Stimulated activated CD8-positive, alpha-beta memory T cell treated with anti-CD3 and anti-CD28 coated beads, Interleukin-15, amount 100 ng/mL, for 48 hours (primary cell): ENCODE measurements at places on chromosomes 12 and 14.

GRCh38 chr12:114090211-114090610, 124.1 kb upstream of the RBM19 start:
- no peak for DNase-seq

GRCh38 chr14:31834616-31835015, 242.5 kb upstream of the ARHGAP5 start:
- no peak for DNase-seq

GRCh38 chr14:61321385-61322010, at the start of gene PRKCH:
PRKCH (plus strand) TSS chr14:61321579; CDS start chr14:61322102, 523 bp downstream.
- peak; percentile 74 for DNase-seq

GRCh38 chr14:85948153-85948552, 418.2 kb downstream of the FLRT2 start:
- DNase-seq = no peak

GRCh38 chr14:66432334-66432733, 53.8 kb upstream of the CCDC196 start:
- no peak for DNase-seq

- no peak for DNase-seq
These were observed 113.2 kb upstream of the EEA1 start for GRCh38 chr12:93042283-93042682.

DNA sequence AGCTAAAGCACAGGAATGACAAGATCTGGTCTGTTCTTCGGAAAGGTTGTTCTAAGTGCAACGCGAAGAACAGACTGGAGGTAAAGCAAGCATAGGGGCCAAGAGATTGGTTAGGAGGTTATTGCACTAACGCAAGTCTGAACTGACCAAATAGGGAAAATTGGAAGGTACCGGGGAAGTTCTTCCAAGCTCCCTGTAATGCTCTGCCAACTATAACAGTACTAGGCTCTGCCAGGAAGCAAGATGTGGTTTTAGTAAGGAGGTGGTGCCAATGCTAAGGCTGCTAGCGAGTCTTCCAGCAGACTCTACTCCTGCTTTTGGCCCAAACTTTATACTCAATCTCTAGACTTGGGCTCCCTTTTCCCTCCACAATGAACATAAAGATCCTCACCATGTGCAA, 138.6 kb downstream of the PAWR start:
- DNase-seq = no peak

GRCh38 chr12:41334390-41334789, 146.3 kb downstream of the PDZRN4 start:
- DNase-seq = no peak

DNA sequence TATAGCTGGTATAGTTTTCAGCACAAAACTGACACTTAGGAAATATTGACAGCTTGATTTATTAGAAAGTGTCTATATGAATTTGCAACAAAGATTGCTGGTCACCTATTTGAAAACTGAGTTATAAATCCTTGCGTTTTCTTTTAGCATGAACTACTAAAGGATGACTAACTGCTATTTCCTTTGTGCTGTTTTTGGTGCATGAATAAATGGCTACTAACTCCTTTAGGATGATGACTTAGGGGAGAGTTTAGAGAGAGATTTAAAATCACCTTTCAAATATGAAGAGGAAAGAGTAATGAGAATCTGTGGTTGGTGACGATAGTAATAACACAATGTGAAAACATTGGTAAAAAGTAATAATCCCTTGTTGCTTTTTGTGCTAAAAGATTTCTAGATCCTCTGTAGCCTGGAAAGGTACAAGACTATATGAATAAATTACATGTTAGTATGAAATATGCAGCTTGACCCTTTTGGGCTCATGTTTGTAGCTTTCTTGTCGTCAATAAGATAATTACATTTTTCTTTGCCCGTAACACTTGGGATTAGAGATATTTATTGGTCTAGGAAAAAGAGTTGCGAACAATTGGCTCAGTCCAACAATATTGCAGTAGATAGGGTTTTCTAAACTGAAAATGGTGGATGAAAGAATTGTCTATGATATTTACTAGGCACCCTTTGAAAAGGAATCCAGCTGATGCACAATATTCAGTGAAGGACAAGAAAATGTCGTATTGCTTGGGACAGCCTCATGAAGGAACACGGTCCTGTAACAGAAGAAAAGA, 453.0 kb downstream of the ADAMTS20 start:
- DNase-seq = no peak

- DNase-seq = no peak
These were observed 839 bp downstream of the FICD start for GRCh38 chr12:108515916-108516315.

- DNase-seq = no peak
These were observed 58.0 kb downstream of the ZNF664 start for GRCh38 chr12:124031058-124031457.

DNA sequence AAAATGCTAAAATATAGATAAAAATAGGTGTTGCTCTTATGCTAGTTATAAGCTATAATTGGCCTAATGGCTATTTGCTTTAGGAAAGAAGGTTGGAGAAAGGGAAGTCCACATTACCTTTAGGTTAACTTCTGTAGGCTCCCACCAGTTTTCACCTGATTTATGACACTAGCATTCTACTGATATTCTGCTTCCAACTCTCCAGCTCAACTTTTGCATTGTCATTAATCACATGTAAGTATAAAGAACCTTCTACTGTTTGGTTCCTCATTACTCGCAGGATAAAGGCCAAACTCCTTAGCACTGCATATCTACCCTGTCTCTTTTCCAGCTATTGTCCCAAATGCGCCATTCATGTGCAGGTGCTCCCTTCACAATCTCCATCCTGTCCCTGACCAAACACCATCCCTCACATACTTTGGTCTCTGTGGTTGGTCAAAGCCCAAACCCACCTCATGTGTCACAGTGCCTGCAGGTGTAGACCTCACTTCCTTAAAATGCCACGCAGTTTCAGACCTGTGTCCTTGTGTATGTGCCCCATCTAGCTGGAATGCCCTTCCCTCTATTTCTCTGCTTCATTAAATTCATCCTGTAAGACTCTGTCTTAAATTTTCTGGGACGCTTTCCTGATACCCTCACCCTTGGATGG, 3.3 kb downstream of the DDHD1 start:
- no peak for DNase-seq

- no peak for DNase-seq
These were observed 8.7 kb upstream of the WDR89 start for GRCh38 chr14:63650256-63650952.

- no peak for DNase-seq
These were observed 330.4 kb downstream of the TMEM121 start for GRCh38 chr14:105856676-105857219.

DNA sequence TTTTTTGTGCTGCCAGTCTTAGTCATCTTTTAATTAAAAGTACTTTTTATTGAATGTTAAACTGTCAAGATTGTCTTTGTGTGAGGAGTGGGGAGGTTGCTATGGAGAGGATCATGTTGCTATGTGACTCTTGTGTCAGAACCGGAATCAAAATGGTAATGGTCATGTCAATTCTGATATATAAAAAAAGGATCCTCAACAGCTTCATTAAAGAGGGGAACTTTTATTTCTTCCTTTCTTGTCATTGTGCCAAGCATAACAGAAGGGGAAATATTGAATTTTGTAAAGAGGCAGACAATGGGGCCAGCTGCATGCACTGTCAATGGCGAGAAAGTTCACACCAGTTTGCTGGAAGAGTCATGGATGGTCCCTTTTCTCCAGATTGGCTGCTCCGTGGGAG, 564.8 kb downstream of the VRK1 start:
- DNase-seq = no peak

DNA sequence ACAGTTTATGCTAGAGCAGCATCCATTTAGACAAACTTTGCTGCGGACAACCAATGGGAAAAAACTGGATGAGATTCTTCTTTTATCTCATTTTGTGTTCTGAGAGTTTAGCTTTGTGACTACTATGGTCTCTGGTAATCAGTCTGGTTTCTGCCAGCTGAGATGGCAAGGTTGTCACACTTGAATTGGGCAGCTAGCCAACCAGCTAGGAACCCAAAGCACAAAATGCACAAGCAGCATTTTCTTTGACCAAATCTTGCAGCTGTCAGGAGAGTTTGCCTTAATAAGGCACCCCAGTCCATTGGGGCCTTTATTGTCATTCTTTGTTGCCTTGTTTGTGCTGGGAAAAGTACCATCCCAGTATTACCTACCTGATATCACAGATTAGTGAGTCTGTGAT, 34.0 kb upstream of the ETV6 start:
- no peak for DNase-seq

GRCh38 chr12:11705010-11705409, 55.5 kb downstream of the ETV6 start:
- no peak for DNase-seq
